HS-27A (cell line): ENCODE measurements at places on chromosomes 3 and 15.

- no peak for DNase-seq
Observed at GRCh38 chr15:45790325-45790943, 155.6 kb downstream of the SQOR start.

DNA sequence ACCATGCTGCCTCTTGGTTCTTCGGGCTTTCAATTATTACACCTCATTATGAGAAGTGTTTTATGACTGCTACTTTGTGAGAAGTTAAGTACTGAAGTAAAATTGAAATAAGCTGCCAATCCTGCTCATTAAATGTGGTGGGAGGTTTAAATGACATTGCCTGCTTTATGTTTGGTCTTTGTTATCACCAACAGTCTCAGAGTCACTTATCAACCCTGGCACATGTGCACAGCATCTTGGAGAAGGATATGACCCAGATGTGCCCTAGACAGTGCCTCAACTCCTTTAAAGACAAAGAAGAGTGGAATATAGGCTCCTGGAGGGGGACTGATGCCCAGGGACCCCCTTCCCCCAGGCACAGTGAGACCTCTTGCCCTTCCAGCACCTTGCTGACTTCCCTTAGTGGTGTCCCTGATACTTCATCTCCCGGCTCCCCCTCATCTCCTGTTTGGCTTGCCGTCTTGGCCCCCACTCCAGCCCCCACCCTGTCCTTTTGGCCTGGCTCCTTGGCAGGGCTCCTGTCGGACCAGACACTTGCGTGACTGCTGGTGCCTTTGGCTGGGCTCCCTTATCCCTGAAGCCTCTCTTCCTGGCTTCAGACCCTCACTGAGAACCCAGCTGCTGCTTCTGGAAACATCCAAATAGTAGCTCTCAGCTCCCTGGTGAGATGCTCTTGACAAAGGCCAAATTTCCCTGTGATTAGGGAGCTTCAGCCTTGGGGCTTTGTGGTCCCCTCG is 39.8 kb downstream of the ARHGAP31 start:
- DNase-seq: no peak

- no peak for DNase-seq
Observed at GRCh38 chr3:127192576-127193232, at the start of gene PRR23E. PRR23E (plus strand) TSS chr3:127193131; CDS start chr3:127196686, 3,555 bp downstream.

DNA sequence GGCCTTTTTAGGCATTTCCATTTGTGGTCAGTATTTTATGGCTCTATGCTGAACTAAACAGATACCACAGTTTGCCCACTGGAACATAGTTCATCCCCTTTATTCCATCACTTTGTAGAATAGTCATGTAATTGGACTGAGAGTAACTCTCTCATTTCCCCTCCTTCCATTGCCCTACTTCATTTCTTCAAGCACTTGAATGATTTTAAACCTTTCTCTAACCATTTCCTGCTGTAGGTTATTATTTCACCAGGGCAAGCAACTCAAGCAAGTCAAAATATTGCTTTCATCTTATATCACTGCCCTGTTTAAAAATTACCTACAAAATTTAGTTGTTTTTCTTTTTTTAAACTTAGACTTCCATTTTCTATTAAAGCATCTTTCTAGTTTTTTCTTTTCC is 177.0 kb downstream of the RAP2B start:
- no peak for DNase-seq

DNA sequence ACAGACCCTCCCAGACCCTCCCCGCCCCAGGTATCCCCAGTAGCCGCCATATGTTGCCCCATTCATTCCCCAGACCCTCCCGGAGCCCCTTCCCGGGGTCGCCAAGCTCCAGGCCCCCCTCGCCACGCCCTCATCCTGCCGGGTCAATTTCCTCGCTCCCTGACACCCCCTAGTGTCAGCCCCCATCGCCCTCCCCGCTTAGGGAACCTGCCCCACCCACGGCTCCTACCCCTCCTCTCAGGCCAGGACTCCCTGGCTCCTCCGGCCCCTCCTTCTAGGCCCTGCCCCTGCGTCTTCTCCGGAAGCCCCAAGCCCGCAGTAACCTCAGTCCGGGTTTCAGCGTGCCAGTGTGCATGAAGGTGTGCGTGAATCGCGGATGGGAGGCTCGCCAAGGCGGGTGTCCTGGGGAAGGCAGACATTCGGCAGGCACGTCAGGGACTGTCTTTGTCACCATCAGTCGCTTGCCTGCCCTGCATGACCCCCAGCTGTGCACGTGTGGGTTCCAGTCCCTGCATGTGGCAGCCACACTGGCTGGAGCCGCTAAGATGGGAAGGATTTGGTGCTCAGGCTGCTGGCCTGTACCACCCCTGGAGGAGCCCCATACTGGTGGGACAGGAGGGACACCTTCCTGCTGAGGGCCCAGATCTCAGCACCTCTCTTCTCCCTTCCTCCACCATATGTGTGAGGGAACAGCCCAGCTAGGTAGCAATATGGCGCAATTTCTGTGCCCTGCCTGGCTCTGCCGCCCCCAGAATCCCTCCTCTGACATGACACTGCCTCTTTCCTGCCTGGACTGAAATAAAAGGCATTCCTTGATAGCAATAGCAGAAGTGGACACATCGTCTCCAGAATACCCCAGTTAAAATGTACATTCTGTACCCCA is 693 bp downstream of the DISP2 start:
- no peak for DNase-seq

DNA sequence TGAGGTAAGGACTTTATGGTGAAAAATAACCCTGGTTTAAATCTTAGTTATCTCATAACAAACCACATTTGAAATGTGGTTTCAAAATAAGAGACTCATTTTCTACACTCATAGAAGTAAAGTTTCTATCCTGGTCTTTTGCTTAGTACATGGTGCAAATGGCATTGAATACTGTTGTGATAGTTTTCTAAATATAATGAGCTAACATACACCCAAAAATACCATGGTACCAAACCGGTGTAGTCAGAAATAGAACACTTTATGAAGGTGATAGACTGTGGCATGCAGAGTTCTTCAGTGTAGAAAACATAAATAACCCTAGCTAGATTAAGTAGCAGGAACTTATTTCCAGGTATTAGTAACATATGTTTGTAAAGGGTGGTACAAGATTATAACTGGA is 629.4 kb downstream of the PLOD2 start:
- DNase-seq: no peak

DNA sequence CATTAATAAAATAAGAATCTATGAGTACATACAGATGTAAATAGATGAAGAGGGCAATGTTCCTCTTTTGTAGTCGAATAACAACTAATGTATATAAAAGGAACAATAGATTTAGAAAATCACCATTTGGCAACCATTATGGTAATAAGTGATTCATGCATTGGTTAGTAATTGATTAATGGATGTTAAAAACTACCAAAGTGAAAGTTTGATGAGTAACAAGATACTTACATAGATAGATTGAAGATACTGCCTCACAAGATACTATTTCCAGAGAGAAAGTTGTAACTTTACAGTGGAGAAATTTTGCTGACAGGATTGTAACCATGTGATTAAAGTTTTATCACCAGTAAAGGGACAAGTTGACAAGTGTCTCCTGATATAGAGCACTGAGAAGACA is 55.0 kb downstream of the TCF12 start:
- DNase-seq: no peak

- DNase-seq: no peak
Observed at GRCh38 chr15:43085921-43086320, 19.9 kb downstream of the UBR1 start.

- DNase-seq: no peak
Observed at GRCh38 chr3:143576568-143577270, 271.5 kb downstream of the SLC9A9 start.

GRCh38 chr3:105611304-105612192 is 244.8 kb downstream of the ALCAM start:
- no peak for DNase-seq

- no peak for DNase-seq
Observed at GRCh38 chr3:191166368-191166767, 32.7 kb upstream of the OSTN start.

DNA sequence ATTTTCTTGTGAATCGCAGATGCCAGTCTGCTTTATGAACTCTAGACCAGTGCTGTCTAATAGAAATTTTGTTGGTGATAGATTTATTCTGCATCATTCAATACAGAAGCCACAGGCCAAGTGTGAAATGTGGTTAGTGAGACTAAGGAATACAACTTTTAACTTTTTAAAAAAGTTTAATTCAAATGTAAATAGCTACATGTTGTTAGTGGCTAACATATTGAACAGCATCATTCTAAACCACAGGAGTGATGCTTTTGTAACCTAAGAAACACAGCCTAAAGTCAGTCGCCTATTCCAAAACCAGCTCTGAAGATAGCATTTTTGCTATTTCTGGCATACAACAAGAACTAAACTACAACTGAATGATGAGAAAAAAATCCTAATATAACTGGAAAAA is 164.8 kb upstream of the CBLB start:
- DNase-seq: no peak

DNA sequence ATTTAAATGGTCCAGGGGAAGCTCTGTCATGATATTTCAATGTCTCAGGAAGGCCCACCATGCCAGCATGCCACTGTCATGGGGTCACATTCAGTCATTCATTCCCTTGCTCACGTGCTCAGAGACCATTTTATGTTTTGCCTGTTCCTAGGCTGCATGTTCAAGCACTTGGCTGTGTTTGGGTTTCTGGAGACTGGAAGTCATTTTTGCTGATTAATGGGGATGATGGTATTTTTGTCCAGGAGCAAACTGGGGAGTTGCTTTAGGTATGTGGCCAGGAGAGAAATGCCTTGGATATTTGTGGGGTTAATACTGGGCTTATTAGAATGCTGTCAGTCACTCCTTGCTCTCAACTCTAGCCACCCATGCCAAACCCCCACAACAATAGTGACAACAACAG is 303.5 kb downstream of the PTPRG start:
- DNase-seq: no peak

- DNase-seq: no peak
Observed at GRCh38 chr3:169379496-169380090, 283.9 kb downstream of the MECOM start.

GRCh38 chr15:33296856-33297255 is 13.9 kb upstream of the RYR3 start:
- no peak for DNase-seq

DNA sequence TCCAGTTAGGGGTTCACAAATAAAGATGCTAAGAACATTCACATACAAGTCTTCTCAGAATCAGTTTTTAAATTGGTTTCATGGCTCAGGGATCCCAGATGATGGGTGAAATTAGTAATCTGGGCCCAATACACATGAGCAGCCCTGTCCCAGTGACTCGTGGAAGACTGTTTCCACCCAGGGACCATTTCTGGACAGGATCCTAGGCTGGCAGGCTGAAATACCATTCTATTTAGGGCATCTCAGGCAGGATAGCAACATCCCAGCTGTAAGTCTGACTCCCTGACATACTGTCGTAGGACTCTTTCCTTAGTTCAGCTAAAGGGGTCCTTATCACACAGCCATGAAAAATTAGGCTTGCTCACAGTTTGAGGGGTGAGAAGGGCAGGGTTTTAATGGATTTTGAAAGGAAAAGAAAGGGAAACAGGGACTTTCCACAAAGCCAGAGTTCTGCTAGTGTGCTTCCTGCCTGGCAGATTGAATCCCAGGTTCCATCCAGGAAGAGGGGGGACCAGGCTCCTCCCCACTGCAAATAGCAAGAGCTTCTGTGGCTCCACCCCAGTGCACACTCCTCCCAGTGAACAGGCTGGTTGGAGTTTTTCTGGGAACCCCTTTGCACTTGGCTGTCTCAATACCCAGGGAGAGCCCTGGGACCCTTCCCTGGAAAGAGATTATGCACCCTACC is 41.3 kb upstream of the LYZL4 start:
- DNase-seq: no peak

DNA sequence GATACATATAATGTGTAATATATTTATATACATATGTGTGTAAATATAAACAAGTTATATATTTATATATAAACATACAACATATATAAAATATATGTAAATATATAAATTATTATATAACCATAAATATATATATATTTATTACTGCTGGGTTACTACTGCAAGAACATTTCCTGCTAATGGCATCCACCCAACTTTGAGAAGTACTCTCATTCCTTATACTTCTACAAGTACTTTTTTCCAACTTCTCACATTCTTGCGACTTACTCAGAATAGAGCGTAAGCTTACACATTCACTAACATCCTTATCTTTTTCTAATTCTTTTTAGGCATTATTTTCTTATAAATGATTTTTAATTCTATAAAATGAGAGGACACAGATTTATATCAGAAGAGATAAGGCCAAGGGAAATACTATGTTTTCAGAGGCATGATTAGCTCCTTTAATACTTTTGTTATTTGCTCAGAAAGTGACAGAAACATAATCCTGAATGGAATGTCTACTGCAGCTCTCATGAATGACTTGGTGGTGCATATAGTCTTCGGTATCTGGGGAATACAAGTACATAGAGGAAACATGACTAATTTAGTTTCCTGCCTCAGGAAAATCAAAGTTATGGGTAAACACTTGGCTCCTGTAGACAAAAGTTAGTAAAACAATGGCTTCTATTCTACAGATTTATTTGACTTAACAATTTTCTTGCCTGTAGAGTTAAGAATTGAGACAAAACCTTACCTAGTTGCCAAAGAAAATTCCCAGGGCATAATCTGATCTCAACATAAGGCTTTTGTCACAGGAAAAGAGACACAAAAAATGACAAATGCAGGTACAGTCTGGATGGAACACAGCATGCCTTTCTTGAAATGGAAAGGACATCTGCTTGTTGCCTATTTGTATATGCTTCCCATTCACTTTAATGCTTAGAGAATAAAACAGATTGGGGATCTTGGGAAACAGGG is 453.9 kb downstream of the SQOR start:
- DNase-seq: no peak

DNA sequence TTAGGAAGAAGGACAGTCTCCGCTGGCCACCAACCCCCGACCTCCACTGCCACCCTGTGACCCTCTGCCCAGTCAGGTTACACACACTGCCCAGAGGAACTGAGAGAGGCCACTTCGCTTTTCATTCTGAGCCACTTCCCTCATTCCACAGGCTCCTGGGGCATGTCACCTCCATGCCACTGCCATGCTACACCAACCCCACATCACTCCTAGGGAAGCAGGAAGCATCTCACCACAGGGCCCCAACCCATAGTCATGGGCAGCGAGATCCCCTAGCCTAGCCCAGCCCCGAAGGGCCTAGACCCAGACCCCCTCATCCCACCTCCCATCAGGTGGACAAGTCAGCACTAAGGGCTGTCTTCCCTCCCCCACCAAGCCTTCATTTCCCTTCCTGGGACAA is 1.4 kb downstream of the PLCB2 start:
- DNase-seq: no peak

DNA sequence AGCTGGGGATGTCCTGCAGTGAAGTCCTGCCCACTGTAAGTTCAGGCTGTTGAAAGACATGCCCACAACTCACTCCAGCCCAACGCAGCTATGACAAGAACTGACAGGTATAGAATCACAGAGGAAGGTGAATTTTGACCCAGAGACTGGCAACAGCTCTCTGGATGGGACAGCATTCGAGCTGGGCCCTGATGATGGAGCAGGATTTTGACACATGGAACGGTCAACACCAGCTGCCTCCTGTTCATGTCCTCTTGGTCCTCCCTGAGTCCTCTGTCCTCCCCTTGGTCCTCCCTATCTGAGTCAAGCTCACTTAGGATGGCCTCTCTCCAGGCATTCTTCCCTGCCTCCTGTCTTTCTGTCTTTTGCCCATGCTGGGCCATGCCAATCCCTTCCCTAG is 15.2 kb upstream of the ACAN start:
- DNase-seq: no peak

- DNase-seq: no peak
Observed at GRCh38 chr3:40624189-40624769, 99.5 kb downstream of the ZNF621 start.
